ENCODE measurements at places on chromosomes 11 and 22.

- peak; percentile 89 for DNase-seq
These were observed 130.6 kb upstream of the MTNR1B start for GRCh38 chr11:92838759-92839310.

GRCh38 chr11:128733440-128734102, 39.7 kb downstream of the FLI1 start:
- DNase-seq = no peak

- DNase-seq = peak; percentile 82
These were observed at the start of gene THAP7 for GRCh38 chr22:21001601-21002325. TSS of gene THAP7 (minus strand) at chr22:21002118. CDS start at chr22:21001911, 207 bp downstream.

DNA sequence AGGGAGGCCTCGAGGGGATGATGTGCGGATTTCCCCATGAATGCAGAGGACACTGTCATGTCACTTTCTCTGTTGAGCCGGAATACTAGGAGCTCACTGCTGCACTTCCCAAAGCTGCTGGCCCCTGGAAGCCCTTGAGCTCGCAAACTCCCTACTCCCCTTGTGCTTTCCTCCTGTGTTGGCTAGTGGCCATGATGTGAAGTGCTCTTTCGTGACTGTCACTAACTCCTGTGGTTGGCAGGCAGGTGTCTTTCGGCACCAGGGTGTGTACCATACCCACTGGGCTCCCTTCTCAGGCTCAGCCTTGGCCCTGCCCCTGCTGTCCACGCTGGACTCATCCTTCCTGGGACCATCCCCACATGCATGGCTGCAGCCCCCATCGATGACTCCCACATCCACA, 86.2 kb downstream of the BTBD10 start:
- DNase-seq = peak; percentile 27

DNA sequence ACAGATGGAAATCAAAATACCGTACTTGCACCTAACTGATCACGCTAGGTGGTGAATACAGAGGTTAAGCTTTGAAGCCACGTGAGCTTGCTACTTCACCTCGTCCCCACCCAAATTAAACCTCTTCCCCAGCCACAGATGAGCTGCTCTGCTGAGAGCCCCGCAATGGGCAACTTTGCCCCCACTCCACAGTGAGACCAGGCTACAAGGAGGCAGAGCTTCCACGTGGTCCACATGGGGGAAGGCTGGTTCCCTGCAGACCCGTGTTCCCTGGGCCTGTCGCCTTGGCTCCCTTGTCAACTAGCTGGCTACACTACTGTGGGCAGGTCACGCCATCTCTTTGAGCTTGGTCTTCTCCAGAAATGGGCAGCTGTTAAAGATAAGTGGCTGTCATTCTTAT, 10.9 kb downstream of the CD5 start:
- DNase-seq = no peak

DNA sequence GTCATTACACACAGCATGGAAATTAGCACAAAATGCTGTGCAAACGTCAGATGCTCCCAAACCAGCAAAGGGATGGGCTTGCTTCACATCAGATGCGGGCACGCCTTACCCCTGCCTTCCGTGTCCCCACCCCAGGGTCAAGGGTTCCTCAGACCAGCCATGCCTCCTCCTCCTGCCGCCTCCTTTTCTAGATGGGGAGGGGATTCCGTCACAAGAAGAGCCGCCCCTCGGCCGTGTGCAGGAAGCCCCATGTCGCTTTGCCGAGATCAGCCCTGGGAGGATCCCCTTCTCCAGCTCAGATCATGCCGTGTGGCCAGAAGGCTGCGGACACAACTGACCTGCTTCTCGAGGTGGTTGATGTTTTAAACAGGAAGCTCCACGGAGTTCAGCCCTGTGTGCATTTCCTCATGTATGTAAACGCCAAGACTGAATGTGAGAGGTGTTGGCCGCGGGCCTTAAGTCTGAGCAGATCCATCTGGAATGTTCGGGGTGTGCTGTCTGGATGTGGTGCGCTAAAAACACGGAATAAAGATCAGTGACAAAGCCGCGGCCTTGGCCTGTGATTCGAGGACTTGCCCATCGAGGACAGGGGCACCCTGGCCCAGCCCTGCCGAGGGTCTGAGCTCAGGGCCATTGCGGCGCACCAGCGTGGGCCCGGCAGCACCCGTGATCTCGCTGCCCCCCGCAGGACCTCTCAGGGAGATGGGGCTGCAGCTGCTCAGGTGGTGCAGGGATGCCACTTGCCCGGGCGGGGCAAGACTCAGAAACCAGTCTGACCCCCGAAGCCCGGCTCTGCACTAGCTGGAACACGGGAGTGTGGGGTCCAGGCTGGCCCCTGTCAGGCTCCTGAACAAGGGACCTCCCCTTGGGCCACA, 412.9 kb downstream of the TBC1D22A start:
- no peak for DNase-seq

DNA sequence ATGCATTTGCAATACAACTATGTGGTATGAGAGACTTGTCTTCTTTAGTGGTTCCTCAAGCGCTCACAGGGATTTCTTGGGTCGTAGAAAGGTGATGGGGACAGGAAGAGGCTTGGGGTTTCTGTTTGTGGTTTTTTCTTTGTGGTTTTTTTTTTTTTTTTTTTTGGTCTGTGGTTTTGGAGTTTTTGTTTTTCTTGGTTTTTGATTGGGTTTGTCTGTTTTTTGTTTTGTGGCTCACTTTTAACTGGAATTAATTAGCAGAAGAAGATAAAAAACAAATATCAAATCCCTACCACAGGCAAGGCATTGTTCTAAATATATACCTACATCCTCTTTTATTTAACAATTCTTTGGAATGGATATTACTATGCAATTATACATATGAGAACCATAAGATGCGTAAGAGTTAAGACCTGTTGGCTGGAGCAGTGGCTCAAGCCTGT, 5.5 kb downstream of the TTC28 start:
- no peak for DNase-seq

GRCh38 chr22:17847360-17848078, 73.2 kb upstream of the BID start:
- no peak for DNase-seq

DNA sequence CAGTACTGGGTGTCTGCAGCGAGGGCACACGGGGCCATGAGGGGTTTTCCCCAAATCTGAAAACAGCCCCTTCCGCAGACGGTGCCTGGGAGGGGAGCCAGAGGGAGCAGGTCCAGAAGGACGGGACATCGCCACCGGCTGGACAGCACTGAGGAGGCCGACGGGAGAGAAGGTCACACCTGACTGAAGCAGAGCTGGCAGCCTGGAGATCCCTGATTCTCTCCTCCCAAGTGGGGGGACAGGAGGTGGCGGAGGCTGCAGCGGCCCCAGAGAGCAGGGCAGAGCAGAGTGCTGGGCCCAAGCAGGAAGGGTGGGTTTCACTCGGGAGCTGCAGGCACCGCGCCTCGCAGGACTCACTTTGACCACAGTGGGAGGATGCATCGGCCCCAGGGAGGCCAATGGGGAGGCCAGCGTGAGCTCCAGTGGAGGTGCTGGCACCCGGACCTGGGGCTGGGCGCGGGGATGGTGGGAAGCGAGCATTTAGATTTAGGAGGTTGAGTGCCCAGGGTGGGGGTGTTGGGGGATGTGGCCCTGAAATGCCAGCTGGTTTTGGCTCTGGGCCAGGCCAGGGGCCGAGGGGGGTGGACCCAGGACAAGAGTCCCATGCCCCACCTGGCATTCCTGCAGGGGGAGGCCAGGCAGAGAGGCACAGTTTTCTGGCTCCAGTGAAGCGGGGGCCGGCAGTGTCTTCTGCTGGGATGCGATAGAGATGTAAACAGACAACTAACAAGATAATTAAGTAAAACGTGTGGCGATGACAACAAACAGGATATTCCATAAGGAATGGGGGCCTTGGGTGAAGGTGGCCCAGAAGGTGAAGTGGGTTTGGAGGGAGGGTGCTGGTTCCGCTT, 92.3 kb upstream of the FGF3 start:
- no peak for DNase-seq

Data from NCI-H187 (cell line).